ENCODE measurements at places on chromosomes 3 and 15. TPM values are rescaled to one million over a fixed set of nuclear protein-coding genes. Genes with fewer than 3 reads are reported as not detected.

DNA sequence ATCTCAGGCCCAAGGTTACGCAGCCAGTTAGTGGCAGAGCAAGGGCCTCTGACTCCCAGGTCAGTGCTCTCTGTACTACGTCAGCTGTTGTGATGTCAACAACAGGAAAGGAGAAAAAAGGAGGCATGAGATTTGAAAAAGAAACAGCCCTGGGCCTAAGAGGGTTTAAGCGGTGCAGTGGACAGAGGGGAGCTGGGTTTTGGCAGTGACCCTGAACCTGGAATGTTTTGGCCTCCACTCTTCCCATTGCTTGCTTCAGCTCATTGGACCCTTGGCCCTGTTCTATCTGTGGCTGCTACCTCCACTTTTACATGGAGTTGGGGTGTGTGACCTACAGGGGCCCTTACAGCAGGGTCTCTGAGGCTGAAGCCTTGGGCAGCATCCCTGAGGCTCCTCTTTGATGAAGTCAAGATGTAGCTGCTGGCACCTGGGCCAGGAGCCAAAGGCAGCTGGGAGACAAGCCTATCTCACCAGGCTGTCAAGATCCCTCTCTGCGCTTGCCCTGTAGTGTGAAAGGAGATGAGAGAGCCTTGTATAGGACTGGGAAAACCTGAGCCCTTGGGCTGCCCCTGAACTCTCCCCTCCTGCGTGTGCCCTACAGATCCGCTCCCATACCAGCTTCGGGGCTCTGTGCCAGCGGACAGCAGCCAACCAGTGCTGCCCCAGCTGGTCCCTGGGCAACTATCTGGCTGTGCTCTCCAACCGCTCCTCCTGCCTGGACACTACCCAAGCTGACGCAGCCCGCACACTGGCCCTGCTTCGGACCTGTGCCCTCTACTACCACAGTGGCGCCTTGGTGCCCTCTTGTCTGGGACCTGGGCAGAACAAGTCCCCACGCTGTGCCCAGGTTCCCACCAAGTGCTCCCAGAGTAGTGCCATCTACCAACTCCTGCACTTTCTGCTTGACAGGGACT is 8.7 kb downstream of the DISP2 start:
- DNase-seq = no peak

- no peak for DNase-seq
Observed at GRCh38 chr3:122767540-122768372, 25.9 kb downstream of the HSPBAP1 start.

The ESYT3 gene
- 2.6 TPM for total RNA-seq

- DNase-seq = no peak
Observed at GRCh38 chr3:128496602-128497304, 3.8 kb upstream of the GATA2 start.

DNA sequence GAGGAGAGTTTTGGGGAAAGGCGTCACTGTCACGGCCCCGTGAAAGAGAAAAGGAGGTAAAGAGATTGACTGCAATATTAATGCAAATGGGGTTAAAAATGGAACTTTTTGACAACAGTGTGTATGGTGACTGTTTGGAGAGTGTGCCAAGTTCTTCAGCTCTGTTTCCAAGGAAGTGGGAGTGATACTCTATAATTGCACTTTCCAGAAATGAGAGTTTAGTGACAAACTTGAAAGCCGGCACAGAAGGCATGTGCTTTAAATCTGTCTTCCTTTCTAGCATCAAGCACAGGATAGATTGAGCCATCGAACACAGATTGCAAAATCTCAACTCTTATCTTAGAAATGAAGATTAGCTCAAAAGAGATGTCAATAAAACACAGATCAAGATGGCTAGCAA is 51.9 kb upstream of the SNRPA1 start:
- DNase-seq = no peak

The SYNPR gene
- total RNA-seq = not detected

DNA sequence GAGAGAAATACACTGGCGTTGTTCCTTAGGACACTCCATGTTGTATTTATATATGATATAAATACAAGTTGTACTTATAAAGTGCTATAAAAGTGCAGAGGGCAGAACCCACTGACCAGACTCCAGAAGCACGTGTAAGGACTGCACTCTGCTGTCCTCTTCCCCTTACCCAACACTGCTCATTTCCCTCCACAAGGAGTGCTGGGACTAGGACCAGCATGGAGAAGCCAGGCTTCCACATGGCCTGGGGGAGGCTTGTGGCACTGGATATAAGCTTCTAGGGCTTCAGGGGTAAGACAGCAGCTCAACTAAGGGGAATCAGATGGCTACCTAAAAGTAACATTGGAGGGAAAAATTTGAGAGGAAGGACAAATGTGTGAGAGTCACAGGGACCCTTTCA is 556.9 kb downstream of the IGSF11 start:
- no peak for DNase-seq

DNA sequence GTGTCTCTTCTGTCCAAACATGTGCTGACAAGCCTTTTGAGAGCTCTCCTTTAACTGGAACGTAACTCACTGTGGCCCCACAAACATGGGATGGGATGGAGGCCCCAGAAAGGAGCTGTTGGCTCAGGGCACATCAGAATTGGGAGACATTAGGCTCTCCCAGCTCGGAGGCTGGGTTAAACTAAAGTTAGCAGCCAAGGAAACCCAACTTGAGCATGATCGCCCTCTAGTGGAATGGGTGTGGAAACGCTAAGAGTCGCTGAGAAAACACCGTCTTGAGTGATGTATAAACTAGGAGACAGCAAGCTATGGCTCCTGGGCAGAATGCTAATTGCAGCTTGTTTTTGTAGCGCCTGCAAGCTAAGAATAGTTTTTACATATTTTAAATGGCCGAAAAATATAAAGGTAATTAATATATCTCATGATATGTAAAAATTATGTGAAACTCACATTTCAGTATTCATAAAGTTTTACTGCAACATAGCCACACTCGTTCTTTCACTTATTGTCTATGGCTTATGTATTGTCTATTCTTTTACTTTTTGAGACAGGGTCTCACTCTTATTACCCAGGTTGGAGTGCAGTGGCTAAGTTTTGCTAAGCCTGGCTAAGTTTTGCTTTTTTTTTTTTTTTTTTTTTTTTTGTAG is 138.8 kb upstream of the HACD2 start:
- peak; percentile 76 for DNase-seq

DNA sequence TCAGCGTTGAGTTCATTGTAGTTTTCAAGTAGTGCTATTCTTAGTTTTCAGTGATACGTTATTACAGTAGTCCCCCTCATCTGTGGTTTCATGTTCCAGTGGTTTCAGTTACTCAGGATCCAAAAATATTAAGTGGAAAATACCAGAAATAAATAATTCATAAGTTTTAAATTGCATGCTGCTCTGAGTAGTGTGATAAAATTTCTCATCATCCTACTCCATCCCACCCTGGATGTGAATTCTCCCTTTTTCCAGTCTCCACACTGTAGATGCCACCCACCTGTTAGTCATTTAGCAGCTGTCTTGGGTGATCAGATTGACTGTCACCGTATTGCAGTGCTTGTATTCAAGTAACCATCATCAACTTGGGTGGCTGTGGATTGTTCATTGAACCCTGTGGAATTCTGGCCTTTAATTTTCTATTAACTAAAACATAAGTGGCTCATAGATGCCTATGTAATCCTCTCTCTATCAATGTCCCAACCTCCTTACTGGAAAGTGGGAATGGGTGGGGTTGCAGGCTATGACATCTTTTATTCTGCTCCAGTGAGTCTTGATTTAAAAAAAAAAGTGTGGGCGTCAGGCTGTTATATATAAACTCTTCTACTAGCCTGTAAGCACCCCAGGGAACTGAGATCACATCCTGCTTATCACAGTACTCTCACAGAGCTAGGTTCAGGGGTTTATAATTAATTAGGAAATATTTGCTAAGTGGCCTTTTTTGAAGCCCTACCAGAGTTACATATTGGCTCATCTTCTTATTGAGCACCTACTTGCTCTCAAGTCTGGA is 97.5 kb downstream of the CFAP20DC start:
- no peak for DNase-seq

The ACAN gene
- 0.03 TPM for total RNA-seq

The DNAJC13 gene
- total RNA-seq = 54.2 TPM

DNA sequence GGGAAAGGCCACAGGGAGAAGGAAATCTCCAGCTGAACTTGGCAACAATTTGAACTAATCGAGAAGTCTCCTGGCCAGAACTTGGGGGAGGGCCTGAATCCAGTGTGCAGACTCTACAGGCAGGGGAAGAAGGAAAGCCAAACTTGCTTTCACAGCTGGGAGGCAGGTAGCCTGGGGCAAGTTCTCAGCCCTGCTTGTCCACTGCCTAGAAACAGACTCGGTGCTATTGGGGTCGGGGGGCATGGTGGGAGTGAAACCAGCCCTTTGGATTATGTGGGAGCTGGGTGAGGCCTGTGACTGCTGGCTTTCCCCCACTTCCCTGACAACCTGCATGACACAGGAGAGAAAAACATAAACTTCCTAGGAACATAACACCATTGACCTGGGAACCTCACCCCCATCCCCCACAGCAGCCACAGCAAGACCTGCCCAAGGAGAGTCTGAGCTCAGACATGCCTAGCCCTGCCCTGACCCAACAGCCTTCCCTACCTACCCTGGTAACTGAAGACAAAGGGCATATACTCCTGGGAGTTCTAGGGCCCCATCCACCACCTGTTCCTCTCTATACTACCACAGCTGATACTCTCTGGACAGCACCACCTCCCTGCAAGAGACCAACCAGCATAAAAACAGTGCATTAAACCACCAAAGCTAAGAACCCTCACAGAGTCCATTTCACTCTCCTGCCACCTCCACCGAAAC is 103.7 kb upstream of the MNS1 start:
- DNase-seq = no peak

The RBP2 gene
- total RNA-seq = not detected

GRCh38 chr3:30347679-30348216 is 258.7 kb upstream of the TGFBR2 start:
- DNase-seq = peak; percentile 61

DNA sequence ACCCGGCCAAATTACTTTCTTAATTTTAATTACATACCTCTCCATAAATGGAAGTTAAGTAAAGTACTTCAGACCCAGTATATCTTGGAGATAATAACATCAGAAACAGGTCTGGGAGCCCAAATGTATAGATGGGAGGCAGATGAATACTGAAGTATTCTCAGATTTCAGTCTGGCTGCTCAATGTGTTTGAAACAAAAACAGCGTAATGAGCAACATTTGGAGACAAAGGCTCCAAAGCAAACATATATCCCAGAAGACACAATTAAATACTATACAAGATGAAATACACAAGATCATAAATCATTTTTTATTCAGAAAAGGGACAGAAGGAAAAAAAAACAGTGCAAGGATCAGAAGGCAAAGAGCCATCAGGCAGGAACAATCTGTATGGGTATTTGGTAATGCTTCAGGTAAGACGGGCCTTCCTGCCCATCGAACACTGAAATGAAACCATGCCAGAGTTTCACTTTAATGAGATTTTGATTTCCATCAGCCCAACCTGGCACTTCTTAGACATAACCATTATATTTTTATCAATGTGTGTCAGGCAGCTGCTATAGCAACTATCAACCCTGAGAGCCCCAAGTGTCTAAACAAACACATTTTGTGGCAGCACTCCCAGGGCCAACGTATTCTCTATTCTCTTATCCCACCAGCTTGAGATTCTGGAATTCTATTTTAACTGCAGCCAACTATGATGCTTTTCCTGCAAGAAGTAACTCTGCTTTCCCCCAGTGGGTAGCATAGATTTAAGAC is 210.8 kb downstream of the STT3B start:
- no peak for DNase-seq

GRCh38 chr15:79561982-79562381 is 129.8 kb downstream of the MINAR1 start:
- DNase-seq = no peak

The AGTR1 gene
- 0.28 TPM for total RNA-seq

DNA sequence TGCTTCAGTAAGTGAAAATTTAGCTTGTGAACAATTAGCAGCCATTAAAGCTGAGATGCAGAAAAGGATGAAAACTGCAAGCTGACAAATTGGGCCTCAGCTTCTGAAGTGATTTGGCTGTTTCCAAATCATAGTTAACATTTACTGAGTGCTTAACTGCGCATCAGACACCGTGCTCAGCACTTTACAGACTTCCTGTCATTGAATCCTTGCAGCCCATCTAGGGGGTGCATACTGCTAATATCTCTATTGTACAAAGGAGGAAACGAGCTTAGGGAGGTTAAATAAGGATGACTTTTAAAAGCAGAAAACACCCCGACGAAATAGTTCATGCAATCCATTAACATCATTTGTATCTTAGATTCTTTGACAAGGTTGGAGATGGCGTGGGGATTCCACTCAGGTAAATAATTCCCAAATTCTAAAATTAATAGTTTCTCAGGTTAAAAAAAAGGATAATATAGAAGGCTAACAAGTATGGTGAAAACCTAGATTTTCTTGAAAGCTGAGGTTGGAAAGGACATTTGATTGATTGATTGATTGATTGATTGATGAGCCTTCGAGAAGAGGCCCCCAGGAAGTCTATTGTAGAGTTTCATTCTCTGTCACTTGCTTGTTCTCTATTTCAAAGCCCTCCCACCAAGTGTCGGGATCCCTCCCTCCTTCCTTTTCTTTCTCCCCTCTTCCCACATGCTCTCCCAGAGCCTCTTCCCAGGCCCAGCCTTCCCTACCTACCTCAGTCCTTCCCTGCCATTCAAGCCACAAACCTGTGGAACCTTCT is 23.5 kb upstream of the EPHB3 start:
- DNase-seq = no peak

The BFSP2 gene
- total RNA-seq = 0.67 TPM

DNA sequence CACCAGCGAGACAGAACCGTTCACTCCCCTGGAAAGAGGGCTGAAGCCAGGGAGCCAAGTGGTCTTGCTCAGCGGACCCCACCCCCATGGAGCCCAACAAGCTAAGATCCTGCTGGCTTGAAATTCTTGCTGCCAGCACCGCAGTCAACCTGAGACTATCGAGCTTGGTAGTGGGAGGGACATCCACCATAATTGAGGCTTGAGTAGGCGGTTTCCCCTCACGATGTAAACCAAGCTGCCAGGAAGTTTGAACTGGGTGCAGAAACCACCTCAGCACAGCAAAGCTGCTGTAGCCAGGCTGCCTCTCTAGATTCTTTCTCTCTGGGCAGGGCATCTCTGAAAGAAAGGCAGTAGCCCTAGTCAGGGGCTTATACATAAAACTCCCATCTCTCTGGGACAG is 151.0 kb downstream of the MBNL1 start:
- DNase-seq = no peak

- DNase-seq = no peak
Observed at GRCh38 chr3:169203631-169204550, 459.6 kb downstream of the MECOM start.

DNA sequence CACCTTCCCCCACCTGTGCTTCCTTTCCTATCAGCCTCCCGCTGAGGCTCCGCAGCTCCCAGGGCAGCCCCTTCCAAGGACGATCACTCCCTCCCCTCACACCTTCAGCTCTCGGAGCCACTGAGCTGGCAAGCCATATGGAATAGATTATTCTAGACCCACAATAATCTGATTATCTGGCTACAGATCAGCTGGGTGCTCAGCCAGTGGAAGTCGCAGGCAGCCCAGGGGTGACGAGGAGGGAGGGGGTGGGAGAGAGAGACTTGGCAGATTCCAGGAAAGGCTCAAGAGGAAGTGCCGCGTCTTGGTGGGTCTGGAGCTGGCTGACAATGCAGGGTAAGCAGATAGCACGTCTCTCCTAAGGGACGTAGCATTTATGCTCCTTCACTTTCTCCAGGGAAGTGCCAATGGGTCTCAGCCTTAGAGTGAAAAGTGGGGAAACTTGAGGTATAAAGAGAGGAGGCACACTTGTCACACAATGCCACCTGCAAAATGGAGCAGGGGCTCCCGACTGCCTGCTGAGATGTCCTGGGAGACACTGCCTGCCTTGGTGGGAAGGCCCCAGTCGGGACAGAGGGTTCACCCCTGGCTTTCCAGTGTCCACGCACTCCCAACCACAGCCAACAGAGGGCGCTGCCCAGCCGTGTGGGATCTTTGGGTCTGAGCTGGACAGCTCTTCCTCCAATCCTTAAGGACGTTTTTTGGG is 9.4 kb upstream of the MESP1 start:
- peak; percentile 54 for DNase-seq

- DNase-seq = peak; percentile 87
Observed at GRCh38 chr15:45457641-45458539, 64.7 kb downstream of the SLC30A4 start.

Measured in Panc1 (cell line).